ENCODE measurements at places on chromosomes 2 and 18.
A peak's percentile ranks its signal among the peaks of the same experiment; 100 is the strongest.

DNA sequence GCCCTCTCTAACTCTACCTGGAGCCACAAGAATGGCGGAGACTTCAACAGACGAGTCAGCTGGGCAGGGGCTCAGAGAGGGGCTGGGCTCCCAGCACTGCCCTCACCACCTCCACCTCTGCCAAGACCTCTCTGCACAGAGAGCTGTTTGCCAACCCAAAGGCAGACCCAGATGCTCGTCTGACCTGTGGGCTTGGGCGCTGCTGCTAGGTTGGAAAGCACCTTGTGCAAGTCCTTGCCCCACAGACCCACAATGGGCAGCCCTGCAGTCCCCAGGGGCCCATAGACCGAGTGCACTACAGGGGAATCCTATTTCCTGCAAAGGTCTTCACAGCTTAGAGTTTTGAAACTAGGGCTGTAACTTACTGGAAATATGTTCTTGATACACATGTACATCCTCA, 13.3 kb downstream of the ACKR3 start:
- DNase-seq: no peak

DNA sequence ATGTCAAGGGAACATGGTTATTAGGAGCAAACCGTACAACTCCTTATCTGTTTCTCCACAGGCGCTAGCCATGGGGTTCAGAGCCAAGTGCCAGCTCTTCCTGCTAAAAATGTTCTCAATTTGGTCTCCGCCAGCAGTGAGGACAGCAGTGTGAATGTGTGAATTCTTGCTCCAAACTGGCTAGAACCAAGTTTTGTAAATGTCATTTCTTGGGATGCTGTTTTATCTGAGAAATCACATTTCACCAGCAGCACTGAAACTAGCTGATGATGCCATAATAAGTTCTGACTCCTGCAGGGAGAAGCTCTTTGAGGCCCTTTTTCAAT, 140.6 kb upstream of the LGALSL start:
- DNase-seq: no peak

- no peak for DNase-seq
Observed at GRCh38 chr2:119305497-119306195, 61.0 kb downstream of the C2orf76 start.

DNA sequence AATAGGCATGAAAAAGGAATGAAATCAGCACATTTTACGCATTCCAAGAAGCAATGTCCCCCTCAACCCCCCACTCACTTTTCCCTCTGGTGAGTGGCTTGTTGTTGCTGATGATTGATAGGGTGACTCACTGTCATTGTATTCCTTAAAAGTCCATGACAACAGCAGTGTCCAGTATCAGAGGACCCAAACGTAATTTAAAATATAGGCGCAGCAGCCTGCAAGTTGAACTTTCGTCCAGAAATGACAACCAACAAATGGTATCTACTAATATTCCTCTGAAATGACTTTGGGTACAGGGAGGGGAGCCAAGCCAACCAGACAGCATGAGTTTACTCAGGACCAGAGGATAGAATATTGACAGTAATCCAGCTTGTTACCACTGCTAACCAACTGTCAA, 182.9 kb upstream of the SIX3 start:
- DNase-seq: no peak

DNA sequence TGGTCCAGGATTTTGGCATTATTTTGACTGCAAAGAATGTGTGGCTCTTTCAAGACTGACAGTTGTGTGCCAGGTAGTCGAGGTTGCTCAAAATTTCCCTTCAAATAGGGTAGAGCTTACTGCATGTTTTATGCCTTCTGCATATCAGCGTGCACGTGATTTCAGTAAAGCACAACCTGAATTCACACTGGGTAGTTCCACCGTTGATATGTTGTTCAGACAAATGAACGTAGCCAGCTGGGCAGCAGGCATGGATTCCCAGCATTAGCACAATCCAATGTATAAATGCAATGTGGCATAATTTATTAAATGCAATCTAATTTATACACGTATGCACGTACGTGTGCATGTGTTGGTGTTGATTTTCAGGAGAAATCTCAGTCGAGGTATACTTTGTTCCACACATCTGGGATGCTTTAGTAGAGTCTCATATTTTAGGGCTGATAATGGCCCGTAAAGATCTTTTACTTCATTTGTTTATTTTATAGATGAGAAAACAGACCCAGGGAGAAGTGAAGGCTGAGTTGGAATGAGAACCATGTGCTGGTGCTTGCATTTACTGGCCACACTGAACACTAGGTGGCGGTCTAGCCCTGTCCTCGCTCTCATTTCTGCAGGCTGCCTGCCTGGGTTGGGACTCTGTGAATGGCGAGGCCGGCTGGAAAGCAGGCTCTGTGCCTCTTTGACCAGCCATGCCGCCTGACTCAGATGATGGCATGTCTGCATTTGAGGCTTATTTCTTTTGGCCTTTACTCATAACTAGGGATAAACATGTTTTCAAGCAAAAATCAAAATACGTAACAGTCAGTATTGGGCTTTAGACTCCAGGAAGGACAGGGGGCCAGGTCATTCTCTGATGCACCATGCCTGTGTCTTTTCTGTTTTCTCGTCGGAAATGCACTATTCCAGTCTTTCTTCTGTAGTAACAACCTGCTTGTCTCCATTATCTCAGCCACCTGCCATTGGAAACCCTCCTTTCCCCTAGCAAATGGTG, 120.4 kb downstream of the RNF144A start:
- DNase-seq: peak; percentile 41

DNA sequence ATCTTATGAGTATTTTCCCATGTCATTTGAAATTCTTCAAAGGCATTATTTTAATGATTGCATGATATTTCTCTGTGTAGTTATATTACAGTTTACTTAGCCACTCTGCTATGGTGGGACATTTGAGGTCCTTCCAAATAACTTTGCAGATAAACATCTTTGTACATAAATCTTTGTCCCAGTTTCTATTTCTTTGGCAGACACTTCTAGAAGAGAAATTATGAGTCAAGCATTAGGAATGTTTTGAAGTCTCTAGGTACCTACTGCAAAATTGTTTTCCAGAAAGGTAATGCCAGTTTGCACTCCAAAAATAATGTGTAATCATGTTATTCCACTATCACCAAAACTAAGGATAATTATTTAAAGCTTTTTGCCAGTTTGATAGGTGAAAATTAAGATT, 149.7 kb downstream of the EN1 start:
- DNase-seq: no peak

DNA sequence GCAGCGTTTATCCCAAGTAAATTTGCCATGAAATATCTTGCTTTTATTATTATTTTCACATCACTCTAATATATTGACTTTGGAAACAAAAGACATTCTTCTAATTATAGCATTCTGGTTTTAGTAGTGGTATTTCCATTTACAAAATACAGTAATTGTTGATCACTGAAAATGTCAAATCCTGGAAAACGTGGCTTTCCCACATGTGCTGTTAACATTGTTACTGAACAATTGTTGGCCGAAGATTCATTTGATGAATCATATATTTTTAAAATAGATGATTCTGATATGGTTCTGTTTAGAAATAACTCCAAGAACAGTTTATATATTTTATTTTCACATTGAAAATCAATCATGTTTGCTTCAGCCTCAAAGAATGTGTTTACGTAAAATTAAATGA, 32.9 kb downstream of the SP140 start:
- no peak for DNase-seq

DNA sequence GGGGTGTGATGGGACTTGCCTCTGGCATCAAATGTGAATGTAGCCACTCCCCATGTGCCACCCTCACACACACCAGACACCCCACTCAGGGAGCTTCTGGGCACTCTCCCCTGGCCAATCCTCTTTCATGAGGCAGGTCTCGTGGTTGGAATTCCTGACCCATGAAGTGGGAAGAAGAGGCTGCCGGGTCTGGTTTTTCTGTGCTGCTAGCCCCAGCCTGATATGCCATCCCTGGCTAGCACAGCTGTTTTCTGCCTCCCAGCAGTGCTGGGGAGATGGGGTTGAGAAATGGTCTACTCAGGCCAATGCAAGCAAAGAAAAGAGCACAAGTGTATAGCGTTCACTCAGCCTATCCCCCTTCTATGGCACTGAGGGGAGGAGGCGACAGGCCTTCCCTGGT, 1.2 kb upstream of the C2orf72 start:
- no peak for DNase-seq

GRCh38 chr2:99660616-99661406, 171.0 kb upstream of the REV1 start:
- DNase-seq: no peak

DNA sequence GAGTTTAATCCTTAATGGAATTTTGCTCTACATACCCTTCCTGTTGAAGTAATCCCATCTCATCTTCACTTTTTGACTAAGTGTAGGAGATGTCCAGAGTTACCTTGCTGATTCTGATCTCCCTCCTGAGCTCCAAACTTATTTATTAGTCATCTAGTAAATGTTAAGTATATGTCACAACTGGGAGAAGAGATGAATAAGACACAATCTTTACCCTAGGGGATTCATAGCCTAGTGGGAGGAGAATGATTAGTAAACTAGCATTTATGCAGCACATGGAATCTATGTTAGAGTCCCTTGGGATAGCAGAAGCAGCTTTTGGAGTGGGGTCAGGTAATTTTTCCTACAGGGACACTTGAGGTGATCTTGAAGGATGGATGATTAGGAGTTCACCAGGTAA, 20.7 kb downstream of the ACVR2A start:
- DNase-seq: no peak

GRCh38 chr2:69936906-69937305, 22.0 kb downstream of the MXD1 start:
- no peak for DNase-seq

Measured in stromal cell of bone marrow (primary cell).